ENCODE measurements at places on chromosomes 11 and 22.

- no peak for DNase-seq
These were observed 112.2 kb downstream of the NECTIN1 start for GRCh38 chr11:119616586-119617339.

DNA sequence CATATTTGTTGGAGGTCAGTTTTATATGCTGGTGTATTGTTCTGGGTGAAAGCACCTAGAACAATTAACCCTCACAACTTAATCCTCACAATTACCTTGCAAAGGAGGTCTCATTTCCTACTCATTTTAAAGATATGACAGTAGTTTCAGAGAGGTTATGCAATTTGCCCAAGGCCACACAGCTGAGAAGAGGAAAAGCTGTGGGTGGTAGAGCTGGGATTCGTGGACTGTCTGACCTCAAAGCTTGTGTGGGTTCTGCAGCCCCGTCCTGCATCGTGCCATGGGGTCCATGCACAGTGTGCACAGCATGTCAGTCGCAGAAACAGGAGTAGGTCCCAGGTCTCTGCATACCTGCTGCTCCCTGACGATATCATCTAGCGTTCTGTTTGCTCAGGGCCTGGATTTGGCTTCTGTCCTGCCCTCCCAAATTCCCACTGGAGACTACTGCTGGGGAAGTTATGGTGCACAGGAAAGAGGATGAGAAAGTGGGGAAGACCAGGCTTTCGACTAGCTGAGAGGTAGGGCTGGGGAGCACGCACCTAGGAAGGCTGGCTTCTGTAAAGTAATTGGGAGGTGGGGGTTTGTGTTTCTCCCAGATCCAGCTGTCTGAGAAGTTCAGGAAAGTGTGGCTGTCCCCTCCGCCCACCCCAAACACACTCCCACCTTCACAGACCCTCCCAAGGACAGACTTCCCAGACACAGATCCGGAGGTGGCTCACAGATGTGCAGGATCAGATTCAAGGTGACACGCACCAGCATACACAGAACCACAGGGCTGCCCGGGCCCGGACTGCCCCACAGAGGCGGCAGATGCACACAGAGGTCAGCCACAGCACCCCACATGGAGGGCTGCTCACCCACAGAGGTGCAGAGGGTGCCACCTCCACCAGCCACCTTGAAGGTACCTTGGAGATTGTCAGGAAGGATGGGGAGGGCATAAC is 2.0 kb downstream of the BACE1 start:
- no peak for DNase-seq

DNA sequence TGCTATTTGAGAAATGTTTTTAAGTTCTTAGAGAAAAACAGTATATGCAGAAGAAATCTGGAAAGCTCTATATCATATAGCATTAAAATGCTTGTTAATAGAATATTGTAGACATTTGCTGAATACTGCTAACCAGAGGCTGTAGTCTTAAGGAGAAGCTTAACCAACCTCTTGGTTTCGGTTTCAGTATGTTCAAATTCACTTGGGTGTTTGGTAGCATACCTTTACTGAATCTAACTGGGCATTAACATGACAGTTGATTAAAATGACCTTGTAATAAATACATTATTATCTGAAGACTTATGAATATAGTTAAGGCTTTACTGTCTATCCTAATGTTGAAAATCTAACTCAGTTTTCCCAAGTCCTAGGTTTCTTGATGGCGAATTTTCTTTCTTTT is 5.4 kb downstream of the PCF11 start:
- DNase-seq, result no peak

- no peak for DNase-seq
These were observed 361.7 kb downstream of the INSC start for GRCh38 chr11:15476371-15476917.

GRCh38 chr22:27676545-27677213 is 124.9 kb downstream of the MN1 start:
- DNase-seq, result no peak

DNA sequence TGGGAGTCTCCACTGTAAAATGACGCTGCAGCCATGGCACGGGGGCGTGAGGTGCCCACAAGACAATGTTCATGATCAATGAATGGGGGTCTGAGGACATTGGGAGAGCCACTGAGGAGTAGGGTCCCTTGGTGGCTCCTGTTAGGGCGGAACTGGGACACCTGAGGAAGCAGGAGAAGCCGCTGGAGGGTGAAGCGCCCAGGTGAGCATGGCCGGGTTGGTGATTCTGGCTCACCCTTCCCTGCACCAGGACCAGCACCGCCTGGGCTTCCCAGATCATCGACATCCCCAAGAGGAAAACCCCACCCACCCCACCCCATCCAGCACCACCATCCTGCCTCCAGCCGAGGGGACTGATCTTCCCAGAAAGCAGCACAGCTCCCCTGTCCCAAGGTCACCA is 30.6 kb downstream of the SHANK2 start:
- no peak for DNase-seq

DNA sequence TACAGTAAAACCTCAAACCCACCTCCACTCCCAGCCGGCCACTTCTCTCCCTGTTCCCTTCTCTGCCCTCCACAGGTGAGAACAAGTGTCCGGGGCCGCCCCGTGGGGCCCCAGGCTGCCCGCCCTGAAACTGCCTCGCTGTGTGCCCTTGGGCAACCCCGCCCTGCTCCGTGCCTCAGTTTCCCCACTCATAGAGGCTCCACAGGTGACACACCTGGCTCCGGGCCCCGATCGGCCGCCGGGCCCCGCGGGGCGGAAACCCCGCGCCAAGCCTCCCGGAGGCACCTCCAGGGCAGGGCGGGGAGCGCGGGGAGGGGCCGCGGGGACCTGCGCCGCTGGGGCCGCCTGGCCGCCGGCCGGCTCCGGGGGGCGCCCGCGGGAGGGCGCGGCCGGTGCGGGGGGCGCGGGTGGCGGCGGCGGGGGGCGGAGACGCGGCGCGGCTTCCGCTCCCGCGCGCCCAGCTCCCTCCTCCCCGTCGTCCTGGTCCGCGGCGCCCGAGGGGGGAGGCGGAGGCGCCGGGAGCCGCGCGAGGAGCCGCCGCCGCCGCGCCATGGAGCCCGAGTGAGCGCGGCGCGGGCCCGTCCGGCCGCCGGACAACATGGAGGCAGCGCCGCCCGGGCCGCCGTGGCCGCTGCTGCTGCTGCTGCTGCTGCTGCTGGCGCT is at the start of gene LRP5:
Gene LRP5 (plus strand): TSS at position 475 of the 663 bp plus-strand sequence. CDS start 124 bp downstream, at position 599.
- no peak for DNase-seq

DNA sequence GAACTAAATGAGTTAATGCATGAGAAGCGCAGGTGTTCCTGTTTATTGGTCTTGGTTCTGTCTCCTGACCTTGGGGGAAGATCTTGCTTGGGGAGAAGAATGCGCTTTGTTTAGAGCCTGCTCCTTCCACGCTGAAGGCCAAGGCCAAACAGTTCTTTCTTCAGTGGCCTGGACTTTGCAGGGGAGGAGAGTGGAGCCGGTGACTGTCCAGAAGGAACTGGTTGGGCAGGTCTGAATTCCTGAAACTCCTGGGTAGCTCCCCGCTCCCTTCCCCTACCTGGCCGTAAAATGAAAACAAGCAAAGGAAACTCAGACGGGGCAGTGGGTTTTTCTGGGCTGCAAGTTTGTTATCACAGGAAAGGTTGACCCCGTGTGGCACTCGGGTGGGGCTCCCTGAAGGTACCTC is 3.6 kb downstream of the ARHGAP8 start:
- DNase-seq, result no peak

DNA sequence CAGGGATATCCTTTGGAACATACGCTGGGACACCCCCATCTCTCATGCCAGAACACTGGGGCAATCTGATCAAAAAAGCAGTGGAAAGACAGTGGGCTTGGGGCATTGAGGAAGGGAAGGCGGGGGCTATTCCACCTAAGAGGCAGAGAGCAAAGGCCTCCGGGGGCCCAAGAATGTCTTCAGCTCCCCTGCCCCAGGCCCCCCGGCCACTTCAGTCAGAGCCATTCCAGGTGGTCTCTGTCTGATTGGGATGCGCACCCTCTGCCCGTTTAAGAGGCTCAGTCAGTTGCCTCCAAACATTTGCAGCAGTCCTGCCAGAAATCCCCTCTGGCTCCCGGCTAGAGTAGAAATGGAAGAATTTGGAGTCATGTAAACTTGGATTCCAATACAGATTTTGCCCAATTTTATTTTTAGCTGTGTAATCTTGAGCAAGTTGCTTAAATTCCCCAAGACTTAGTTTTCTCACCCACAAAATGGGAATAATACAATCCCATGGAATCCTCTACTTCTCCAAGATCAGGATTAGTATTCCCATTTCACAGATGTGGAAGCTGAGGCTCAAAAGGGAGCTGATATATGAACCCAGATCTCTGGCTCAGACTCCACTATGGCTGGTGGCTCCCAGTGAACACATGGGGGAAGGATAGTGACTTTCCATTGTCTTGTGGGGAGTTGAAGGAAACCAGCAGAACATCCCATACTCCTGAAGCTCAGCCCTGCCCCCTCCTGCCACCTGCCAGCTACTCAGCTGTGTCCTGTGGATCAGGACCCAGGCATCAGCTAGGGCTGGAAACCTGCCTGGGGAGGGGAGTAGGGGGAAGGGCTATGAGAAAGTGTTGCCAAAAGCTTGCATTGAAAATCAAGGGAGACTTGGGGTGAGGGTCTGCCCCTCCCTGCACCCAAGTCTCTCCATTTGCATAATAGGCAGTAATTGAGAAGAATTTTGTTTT is 6.1 kb upstream of the WNT11 start:
- no peak for DNase-seq

- no peak for DNase-seq
These were observed 32.1 kb downstream of the UQCR10 start for GRCh38 chr22:29799217-29799680.

DNA sequence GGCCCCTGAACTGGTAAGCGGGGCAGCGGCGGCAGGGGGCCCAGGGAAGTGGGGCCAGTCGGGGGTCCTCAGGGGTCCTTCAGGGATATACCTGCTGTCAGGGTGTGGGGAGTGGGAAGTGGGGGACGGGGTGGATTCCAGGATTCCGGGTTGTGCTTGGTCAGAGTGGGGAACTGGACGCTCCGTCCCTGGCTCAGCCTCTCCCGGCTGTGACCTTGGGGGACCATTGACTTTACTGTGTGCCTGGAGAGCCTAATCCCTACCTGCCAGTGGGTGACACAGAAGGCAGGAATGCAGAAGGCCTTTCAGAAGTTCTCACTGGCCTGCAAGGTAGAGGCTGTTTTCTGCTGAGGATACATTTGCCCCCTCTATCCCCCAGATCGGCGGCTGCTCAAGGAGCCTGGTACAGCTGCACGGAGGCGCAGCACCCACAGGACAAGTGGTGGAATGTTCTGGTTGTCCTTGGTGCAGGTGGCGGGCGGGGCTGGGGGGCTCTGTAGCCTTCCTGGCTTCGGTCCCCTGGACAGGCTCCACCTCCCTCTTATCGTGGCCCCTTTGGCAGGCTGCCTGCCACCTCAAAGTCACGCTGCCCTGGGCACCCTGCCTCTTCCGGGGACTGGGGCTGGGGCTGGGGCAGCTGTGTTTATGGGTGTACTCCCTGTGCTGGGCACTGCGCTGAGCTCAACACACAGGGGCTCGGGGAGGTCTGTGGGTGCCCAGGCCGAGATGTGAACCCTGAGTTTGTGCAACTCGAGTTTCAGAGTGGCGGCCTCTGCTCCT is 18.4 kb downstream of the KCNQ1 start:
- no peak for DNase-seq

DNA sequence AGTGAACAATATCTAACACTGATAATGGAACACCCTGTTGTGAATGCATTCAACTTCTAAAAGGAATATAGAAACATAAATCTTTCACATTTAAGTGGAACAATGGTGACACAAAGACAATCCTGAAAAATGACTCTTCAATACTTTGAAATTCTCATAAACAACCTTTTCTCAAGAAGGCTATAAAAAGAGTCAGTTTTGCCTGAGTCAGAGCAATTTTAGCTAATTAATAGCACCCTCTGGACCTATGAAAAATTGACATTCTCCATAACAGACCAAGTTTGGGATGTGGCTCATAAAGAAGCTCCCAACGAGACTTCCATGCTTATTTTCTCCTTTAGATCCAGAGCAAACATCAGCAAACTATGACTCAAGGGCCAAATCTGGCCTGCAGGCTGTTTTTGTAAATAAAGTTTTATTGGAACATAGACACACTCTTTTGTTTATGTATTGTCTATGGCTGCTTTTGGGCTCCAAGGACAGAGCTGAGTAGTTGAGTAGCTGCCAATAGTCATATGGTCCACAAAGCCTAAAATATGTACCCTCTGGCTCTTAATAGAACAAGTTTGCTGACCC is 108.0 kb downstream of the MAML2 start:
- DNase-seq, result no peak

- DNase-seq, result no peak
These were observed 725.2 kb downstream of the DLG2 start for GRCh38 chr11:84901991-84902390.

GRCh38 chr11:12968826-12969225 is 40.3 kb upstream of the RASSF10 start:
- no peak for DNase-seq

GRCh38 chr11:114269498-114269897 is 26.7 kb upstream of the NNMT start:
- DNase-seq, result no peak

DNA sequence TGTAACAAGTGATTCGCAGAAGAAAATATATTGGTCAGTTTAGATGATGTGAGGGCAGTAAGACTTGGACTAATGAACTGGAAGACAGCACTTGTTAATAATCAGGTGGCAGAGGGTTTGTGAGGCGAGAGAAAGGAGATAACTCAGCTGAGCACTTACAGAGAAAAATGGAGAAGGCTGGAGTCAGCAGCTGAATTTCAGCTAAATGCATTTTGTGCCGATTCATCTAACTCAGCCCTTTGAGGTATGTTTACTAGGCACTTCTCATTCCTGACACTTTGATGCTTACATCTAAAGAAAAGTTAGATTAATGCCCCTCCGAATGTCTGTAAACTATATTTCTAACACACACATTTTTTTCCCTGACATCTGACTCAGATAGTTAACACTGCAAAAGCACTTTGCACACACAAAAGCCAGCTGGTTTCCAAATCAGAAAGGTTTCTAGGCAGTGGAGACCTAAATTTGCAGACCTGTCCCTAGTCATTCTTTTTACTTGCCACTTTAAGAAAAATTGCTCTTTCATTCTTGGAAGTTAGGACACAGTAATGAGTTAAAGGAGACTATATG is 859.5 kb upstream of the CCDC90B start:
- DNase-seq, result no peak

DNA sequence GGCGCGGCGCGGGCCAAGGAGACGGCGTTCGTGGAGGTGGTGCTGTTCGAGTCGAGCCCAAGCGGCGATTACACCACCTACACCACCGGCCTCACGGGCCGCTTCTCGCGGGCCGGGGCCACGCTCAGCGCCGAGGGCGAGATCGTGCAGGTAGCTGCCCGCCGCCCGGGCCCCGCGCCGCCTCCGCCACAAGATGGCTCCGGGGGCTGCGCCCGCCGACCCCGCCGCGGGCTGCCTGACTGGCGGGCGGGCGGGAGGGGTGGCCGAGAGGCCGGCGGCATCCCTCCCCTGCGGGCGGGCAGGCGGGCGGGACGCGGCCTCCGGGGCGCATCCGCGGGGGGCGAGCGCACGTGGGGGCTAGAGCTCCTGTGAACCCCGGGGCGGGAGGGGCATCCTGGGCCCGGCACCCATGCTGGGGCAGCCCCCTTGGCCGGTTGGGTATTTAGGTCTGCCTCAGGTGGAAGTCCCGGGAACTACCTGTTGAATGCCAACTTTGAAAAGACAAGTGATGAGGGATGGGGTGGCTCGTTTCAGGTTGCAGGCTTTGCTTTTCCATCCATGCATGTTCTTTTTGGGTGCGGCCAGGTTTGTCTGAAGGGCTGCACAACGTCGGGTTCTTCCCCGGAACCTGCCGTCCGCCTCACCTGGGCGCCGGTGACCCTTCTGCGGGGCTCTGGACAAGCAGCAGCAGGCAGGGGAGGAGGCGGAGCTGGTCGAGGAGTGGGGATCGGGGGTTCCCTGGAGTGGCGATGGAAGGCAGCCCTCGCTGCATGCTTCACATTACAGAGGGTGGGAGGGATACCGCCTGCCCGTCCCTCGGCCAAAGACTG is 760 bp downstream of the ZNRF3 start:
- DNase-seq, result no peak

GRCh38 chr11:19232910-19233503 is 7.7 kb downstream of the E2F8 start:
- no peak for DNase-seq

Measured in stimulated activated CD8-positive, alpha-beta memory T cell treated with anti-CD3 and anti-CD28 coated beads, Interleukin-4, amount 100 ng/mL, for 1 hour (primary cell).